ENCODE measurements at places on chromosomes 7 and 10.

DNA sequence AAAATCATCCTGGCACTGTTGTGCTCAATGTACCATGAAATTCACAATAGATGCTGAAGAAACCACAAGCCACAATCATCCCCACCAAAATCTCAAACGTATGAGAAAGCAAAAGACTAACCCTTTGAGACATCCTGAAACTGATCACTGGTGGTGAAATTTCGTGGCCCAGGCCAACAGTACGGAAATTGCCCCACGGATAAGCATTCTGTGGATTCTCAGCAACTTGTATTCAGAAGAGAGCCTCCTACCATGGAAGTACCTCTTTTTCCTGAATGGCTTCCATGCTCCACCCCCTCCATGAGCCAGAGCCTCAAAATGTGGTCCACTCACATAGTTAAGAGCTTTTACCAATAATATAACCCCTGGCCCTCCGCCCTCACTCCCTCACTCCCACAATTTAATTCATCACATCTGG is 163.9 kb upstream of the AUTS2 start:
- no peak for DNase-seq

DNA sequence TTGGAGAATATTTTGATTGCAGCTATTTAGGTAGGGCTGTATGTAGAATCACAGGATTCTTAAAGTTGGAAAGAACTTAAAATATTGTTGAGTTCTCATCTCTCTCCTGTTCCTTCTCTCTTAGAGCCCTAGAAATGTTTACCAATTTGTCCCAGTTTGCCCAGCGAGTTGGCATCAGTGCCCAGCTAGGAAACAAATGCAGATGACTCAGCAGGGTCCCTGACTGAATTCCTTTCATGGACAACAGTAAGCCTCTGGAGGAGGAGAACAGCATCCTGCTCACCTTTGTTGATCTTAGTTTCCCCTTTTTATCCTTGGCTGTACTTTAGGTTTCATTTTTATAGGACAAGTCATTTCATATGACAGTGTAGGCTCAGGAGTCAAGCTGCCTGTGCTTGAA is 89.3 kb downstream of the SEC23IP start:
- DNase-seq, result no peak

GRCh38 chr10:47261121-47261520 is 38.9 kb upstream of the GDF10 start:
- DNase-seq, result no peak

DNA sequence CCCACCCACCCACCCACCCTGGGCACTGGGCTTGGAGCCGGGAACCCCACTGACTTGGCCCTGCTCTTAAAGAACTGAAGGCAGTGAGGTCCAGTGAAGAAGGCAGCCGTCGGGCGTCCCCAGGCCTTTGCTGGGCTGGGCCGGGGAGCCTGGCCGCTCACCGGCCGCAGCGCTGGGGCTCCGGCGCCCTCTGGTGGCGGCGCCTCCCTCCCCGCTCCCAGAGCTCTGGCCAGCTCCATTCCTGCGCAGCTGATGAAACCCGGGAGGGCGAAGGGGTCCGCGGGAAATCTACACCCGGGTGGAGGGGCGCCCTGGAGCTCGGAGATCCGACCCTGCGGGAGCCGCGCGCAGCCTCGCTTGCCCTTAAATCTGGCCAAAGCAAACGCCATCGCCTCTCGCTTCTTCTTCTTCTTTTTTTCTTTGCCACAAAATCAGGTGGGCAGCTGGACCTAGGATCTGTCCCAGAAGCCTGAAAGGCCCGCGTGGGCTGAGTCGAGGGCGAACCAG is 1.7 kb upstream of the CXCL12 start:
- DNase-seq, result peak; percentile 49

- DNase-seq, result no peak
These were observed 11.6 kb downstream of the NKX6-2 start for GRCh38 chr10:132774181-132774901.

DNA sequence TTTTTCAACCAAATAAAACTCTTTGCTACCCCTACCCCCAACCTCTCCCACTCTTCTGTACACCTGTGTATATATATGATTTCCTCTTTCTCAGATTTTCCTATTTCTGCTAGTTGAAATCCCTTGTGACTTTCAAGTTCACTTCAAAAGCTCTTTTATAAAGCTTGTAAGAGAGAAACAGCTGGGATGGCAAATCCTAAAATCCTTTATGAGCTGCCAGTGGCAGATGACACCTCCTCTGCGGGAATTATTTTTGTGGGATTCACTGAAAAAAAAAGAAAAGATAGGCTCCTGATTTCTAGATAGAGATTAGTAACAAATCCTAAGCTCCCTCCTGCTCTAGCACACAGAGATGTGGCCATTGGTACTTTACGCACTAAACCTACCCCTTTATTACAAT is 92.9 kb downstream of the AHR start:
- no peak for DNase-seq

GRCh38 chr10:113060201-113061053 is 110.4 kb downstream of the TCF7L2 start:
- no peak for DNase-seq

- DNase-seq, result peak; percentile 95
These were observed 174.8 kb downstream of the KIAA1217 start for GRCh38 chr10:24383681-24384106.

DNA sequence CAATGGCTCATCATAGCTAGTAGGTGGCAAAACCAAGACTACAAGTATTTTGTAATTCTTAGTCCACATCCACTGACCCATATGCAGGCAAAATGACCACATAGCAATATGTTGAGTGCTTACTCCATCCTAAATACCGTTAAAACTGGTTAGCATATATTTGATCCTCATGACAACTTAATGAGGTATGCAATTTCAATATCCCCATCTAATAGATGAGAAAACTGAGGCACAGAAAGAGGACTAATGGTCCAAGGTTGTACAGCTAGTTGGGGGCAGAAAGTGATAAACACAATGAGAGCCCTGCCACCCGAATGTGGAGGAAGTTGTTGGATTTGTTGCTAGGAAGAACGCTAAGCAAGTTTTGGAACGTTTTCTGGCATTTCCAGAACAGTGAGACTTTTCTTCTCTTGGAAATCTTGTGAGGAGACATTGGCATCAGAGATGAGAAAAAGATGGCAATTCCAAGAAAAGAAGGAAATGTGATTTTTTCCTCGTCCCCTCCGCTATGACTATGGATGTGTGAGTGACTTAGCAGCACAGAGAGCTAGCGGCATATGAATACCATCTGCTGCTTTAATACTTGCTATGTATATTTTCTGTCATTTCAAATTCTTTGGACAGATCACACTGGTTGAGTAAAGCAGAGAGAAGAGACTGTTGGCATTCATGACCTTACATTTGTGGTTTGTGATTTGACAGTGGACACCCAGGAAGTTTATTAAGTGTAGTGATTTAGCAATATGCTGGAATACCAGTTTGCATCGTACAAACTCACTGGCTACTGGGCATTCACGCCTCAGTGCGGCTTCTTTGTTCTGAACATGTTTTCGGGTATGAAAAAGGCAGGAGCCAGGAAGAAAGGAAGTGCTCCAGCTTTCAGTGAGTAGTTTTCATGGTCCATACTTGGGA is 51.5 kb downstream of the NRCAM start:
- peak; percentile 87 for DNase-seq

DNA sequence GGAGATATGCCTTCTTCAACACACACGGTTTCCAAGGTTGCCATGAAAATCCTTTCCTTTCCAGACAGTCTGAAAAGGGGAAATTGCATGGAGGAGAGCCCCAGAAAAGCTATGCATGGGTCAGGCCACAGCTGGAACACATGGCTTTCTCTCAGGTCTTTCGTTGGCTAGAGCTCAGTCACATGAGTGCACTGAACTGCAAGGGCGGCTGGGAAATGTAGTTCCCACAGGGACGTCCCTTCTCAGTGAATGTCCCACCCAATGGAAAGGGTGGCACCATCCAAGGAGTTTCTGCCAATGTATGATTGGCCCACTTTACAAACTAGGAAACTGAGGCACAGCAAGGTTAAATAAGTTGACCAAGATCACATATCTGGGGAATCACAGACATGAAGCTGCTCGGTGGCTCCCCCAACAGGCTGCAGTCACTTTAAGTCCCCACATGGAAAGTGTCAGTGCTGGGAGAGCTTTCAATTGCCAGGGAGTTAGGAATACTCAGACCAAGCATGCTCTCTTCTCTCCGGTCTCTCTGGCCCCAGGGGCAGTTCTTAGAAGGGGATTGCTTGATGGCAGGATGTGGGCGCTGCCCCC is 571.3 kb downstream of the GLRX3 start:
- DNase-seq, result no peak

DNA sequence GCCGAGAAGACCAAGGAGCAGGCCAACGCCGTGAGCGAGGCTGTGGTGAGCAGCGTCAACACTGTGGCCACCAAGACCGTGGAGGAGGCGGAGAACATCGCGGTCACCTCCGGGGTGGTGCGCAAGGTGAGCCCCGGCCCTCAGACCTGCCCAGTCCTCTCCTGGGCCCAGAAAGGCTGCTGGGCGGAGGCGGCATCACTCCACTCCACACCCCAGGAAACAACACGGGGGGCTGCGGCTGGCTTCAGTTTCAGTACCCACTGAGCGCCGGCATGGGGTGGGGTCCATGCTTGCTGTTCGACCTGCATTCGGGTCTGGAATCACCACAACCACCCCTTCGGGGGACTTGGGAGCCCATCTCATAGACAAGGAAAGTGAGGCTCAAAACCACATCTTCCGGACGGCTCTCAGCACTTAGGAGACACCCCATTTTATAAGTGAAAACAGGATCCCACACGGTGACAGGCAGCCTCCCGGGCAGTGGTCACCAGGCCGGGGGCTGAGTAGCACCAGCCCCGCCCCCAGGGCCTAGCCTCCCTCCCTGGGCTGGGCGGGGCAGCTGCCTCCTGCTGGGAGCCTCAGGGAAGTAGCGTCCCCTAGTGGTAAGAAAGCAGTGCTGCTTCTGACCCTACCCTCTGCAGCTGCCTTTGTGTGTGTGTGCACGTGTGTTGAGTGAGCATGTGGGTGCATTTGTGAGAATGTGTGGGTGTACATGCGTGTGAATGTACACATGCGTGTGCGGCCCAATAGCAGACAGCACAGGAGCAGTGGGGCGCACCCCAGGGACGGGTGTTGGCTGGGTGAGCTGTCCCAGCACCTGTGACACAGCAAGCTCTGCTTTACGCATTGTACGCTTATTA is 1.8 kb downstream of the SNCG start:
- peak; percentile 54 for DNase-seq

DNA sequence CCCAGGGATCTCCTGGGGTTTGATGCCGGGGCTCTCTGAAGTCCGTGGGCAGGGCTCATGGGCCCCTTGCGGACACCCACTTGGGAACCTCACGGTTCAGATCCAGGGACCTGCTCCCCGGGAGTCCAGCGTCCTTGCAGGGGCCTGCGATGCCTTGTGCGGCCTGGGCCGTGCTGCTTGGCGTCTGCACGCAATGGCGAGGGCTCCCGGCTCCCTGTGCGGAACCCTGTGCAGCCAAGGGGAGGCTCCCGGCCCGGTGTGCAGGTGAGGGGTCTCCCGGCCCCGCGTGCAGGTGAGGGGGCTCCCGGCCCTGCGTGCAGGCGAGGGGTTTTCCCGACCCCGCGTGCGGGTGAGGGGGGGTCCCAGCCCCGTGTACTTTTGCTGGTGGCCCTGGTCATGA is 146.7 kb downstream of the DNAJB6 start:
- DNase-seq, result no peak

DNA sequence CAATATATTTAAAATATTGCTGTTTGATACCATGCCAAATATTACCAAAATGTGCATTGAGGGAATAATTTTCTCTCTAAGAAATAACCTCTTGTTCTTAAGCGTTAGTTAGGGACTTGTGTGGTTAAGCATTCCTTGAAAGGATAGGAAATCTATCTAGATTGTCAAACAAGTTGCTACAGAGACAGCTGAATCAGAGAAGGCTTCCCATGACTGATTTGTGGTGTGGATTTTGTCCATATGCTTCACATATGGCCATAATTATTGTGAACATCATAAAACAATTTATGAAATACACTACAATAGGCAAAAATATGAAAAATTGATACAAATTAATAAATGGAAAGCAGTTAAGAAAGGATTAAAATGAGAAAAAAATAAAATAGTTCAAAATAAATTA is 96.3 kb downstream of the GNAT3 start:
- peak; percentile 29 for DNase-seq

GRCh38 chr10:84478151-84478550 is 149.8 kb downstream of the CCSER2 start:
- DNase-seq, result no peak

- no peak for DNase-seq
These were observed 8.1 kb downstream of the DNAH11 start for GRCh38 chr7:21550821-21551531.

DNA sequence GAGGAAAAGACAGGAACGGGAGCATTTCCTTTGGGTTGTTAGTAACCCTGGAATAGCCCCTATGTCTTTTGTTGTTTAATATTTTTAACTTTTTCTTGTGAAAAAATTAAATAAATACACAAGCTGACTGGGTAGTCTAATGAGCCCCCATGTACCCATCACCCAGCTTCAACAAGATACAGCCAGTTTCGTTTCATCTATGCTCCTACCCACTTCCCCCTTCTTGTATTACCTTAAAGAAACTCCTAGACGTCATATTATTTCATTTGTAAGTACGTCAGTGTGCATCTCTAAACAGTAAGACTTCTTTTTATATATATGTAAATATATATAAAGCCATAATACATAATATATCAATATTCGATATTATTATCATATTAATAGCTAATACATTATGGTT is 42.8 kb upstream of the NUB1 start:
- DNase-seq, result no peak

- DNase-seq, result no peak
These were observed 247 bp downstream of the PARD3 start for GRCh38 chr10:34814913-34815184.

GRCh38 chr10:97380516-97380915 is 20.6 kb downstream of the RRP12 start:
- DNase-seq, result no peak

- no peak for DNase-seq
These were observed 47.3 kb downstream of the NPVF start for GRCh38 chr7:25180946-25181345.

GRCh38 chr7:118045629-118046028 is 138.3 kb upstream of the LSM8 start:
- no peak for DNase-seq

DNA sequence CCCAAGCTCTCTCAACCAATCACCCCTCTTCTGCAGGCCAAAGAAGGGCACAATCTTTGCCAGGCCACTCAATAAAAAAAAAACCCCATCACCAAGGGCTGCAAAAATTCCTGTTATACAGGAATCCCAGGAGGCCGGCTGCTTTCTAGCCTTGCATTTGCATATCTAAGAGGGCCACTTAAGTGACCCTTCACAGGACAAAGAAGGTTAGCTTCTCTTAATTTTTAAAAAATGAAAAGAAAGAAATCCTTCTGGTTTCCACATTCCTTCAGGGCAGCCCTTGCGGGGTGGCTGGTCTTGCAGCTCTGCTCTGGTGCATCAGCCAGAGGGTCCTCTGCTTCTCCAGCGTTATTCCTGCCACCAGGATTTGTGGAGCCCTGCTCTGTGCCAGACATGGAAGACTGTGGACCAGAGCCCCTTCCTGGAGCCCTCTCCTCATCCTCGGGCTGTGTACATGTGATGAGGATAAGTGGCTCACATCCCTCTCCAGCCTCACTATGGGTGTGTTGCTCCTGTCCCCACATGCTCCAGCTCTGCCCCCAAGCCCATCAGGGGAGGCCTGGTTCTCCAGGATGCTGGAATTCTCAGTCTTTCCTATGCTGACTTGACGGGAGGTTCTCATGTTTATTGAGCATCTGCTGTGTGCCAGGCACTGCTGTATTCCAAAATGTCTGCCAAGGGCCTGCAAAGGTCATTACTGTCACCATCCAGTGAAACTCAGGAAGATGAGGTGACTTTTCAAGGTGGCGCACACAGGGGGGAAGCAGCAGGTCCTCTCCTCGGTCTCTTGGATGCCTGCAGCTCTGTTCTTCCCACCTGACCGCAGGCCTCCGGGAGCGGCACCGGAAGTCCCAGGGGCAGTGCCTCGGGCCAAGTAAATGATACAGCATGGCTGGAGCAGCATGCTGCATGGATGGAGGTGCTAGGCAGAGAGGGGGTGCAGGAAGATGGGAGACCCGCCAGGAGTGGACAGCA is 67.7 kb downstream of the ARHGAP22 start:
- no peak for DNase-seq

All from fibroblast of gingiva (primary cell).